ENCODE measurements at places on chromosomes 7 and 10.
A peak's percentile ranks its signal among the peaks of the same experiment; 100 is the strongest.

DNA sequence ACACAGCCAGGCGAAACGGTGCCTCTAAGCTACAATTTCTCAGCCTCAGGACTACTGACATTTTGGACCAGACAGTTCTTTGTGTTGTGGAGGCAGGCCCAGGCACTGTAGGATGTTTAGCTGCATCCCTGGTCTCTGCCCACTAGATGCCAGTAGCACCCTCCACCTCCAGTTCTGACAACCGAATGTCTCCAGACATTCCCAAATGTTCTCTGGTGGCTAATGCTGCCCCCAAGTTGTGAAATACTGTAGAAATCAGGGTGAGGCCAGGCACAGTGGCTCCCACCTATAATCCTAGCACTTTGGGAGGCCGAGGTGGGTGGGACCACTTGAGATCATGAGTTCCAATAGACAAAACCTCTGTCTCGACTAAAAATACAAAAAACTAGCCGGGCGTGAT, 18.2 kb downstream of the HNRNPF start:
- DNase-seq = no peak

- peak; percentile 75 for DNase-seq
These were observed 4.7 kb upstream of the SPAG6 start for GRCh38 chr10:22340329-22341189.

DNA sequence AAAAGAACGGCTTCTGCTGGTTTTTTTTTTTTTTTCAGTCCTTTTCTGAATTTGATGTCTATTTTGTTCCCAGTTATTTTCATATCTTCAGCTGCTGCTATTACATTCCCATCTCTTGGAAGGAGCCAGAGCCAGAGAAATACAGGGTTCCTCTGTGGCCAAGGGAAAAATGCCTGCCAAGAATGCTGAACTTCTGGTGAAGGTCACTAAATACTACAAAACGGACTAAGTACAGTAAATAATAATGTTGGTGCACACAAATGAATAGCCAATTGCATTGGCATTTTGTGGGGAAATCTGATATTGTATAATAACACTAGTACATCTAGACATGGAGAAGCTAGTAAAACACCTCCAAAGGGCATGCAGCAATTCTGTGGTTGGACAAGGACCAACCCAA, 56.3 kb upstream of the ZEB1 start:
- no peak for DNase-seq

DNA sequence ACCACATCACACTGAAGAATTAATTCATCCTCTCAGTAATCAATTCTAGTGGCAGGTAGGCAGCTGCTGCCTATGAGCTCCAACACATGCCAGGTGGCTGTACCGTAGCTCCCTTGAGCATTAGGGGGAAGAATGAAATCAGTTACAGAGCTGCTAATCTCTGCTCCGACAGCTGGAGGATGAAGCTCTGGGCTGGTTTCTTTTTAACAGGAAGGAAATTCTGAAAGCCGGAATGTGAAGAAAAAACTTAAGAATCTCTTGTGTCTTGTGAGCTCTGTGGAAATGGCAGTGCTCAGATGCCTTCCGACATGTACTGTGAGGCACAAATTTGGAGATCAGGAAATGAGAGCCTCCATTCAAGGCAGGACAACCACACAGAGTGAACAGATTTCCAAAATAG, 2.8 kb upstream of the AHCYL2 start:
- peak; percentile 98 for DNase-seq

DNA sequence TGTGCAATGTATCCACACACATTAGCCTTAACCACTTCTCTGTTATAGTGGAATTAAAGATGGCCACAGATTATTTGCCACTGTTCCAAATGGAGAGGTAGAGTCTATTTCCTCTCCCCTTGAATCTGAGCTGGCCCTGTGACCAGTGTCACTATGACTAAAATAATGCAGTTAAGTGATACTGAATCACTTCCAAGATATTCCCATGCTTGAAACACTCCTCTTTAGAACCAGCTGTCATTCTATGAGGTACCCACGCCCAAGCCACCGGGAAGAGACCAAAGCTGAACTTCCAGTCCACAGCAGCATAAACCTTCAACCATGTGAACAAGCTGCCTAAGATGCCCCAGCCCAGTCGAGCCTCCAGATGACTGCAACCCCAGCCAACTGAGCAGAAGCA, 2.1 kb upstream of the DHX32 start:
- no peak for DNase-seq

- DNase-seq = no peak
These were observed 61.9 kb downstream of the COL13A1 start for GRCh38 chr10:69863580-69863979.

- no peak for DNase-seq
These were observed 2.2 kb downstream of the GSAP start for GRCh38 chr7:77413861-77414424.

GRCh38 chr10:15540727-15541126, 169.6 kb upstream of the FAM171A1 start:
- DNase-seq = no peak

GRCh38 chr7:93053949-93054943, 63.5 kb downstream of the SAMD9 start:
- no peak for DNase-seq

DNA sequence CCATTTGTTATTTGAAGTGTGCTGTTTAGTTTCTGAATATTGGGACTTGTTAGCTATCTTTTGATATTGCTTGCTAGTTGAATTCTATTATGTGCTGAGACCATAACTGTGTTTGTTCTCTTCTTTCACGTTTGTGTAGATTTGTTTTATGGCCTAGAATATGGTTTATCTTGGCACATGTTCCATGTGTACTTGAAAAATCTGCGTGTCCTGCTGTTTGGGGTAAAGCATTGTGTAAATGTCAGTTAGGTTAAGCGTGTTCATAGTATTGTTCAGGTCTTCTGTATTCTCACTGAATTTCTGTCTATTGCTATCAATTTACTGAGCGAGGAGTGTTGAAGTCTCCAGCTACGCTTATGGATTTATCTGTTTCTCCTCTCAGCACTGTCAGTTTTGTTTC, 19.4 kb downstream of the MMP21 start:
- no peak for DNase-seq

- no peak for DNase-seq
These were observed 289.6 kb downstream of the SFMBT2 start for GRCh38 chr10:7121154-7121797.

DNA sequence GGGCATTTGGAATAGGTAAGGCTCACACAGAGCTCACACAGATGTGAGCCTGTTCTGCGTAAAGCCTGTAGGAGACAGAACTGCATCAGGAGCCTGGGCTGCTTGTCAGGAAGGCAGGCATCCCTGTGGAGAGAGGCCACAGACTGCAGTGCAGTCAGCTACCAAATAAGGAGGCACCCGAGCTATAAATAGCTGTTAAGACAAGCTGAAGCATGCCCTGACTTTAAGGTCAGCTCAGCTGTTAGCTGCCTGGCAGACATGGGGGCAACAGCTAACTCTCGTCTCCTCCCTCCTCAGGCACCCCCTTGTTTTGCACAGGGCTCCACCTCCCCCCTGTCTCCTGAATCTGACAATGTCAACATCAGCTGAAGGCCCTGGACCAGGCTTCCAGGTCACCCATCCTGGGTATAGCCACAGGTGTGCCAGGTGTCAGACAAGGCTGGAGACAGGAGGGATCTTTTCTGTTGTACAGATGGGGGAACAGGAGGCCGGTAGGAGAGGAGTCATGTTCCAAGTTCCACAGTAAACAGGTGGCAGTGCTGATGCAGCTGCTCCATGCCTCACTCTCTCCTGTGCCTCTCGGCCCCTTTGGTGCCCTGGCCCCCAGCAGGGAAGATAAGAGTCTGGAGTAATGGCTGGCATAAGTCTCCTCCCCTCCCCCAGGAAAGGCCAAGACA, 27.6 kb upstream of the MKRN1 start:
- DNase-seq = peak; percentile 99

DNA sequence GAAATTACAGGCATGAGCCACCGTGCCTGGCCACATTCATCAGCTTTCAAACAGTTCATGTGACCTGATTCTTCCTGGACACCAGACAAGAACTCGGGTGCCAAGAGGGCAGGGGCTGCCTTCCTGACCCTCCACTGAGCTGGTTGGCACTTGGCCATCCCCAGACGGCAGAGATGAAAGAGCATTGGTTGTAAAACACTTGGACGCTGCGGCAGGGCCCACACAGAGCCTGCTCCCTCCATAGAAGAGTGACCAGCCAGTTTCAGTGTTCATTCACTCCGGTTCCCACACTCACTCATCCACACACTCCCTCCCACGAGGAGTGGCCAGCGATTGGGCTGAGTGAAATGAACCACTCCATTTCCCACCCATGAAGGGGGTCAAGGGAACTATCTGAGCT, 112.3 kb downstream of the ITGB8 start:
- DNase-seq = no peak

DNA sequence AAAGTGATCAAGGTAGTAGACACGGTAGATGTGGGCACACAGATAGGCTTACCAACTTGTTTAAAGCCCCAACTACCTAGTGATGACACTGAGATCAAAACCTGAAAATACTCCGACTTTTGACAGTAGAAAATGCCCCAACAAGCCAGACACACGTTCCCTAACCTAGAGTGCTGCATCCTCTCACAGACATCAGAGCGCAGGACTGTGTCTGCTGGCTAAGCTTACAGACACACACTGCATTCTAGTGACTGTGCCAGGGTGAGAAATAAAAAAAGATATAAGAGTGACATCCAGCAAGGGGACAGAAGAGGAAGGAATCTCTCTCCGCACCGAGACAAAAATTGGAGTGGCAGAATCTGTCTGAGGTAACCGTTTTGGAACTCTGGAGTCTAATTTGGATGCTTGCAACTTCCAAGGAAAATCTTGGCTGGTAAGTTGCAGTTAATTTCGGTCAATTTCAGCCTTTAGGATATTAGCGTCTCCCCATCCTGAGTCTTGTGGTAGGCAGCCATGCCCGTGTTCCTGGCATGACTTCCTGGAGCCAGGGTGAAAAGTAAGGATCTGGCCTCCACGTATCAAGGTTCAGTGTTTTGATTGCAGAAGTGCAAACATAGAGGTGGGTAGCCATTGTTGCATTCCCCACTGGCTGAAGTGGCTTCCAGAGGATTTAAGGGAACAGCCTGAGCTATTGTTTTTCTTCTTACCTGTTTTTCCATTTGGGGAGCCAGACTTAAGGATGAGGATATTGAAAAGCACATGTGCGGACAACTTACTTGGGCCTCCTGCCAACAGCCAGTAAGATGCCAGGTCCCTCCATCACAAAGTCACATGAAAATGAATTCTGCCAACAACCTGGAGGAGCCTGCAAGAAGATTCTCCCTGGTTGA, 124.1 kb downstream of the SMURF1 start:
- no peak for DNase-seq

DNA sequence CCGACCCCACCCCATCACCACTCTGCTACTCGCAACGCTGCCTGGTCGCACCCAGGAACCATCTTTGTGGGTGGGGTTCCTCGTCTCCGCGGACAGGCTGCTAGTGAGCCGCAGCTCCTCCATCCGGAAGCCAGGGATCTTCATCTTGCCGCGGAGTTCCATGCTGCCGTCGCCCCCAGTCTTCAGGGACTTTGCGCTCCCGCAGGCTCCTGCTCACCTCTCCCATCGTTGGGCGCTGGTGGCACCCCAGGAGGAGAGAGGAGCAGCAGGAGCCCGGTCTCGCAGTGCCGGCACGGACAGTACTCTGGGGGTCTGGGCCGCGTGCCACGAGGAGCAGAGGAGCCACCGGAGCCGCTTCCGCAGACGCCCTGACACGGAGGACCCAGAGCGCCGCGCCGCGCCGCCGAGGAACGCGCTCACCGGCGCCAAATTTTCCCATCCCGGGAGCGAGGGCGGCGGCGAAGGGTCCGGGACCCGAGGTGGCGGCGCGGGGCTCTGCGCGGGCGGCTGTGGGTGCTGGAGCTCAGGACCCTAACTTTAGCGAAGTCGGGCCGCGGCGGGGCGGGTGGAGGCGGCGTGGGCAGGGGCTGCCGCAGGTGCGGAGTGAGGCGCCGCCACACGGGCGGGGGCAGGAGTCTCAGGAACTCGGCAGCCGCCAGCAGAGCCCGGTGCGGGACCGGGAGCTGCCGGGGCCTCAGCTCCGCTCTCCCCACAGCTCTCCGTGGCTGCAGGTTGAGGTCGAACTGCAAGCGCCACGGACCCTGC, 750.1 kb upstream of the SORCS1 start:
- DNase-seq = no peak
